Activated naive CD4-positive, alpha-beta T cell treated with Interleukin-2 at 50 U/mL for 16 hours (primary cell): ENCODE measurements at places on chromosomes 5 and 9.
A peak's percentile ranks its signal among the peaks of the same experiment; 100 is the strongest.

- DNase-seq: no peak
These were observed 523 bp downstream of the EPB41L4B start for GRCh38 chr9:109320331-109320741.

GRCh38 chr9:12461763-12462460 is 231.3 kb upstream of the TYRP1 start:
- no peak for DNase-seq

GRCh38 chr9:106602344-106602743 is 260.6 kb upstream of the ZNF462 start:
- DNase-seq: no peak

GRCh38 chr5:170223906-170224305 is 8.9 kb upstream of the C5orf58 start:
- no peak for DNase-seq

- no peak for DNase-seq
These were observed 125.8 kb upstream of the SLIT3 start for GRCh38 chr5:169426784-169427183.

GRCh38 chr9:7828334-7828733 is 28.8 kb upstream of the DMAC1 start:
- no peak for DNase-seq

GRCh38 chr9:108859459-108860114 is 2.5 kb upstream of the ACTL7A start:
- DNase-seq: no peak

DNA sequence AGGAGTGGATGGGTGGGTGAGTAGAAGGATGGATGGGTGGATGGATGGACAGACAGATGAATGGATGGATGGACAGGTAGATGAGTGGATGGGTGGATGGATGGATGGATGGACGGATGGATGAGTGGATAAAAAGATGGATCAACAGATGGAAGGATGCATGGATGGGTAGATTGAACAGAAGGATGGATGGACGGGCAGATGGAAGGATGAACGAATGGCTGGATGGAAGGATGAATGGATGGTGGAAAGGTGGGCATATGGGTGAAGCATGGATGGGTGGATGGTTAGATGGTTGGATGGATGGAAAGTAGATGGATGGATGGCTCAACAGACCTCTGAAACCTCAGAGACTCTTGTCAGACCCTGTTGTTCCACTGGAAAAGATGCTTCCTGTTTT is 10.1 kb downstream of the FLT4 start:
- no peak for DNase-seq

- DNase-seq: no peak
These were observed 35.8 kb downstream of the MTREX start for GRCh38 chr5:55343609-55344008.

GRCh38 chr5:72988769-72989168 is 32.9 kb downstream of the FCHO2 start:
- DNase-seq: no peak

DNA sequence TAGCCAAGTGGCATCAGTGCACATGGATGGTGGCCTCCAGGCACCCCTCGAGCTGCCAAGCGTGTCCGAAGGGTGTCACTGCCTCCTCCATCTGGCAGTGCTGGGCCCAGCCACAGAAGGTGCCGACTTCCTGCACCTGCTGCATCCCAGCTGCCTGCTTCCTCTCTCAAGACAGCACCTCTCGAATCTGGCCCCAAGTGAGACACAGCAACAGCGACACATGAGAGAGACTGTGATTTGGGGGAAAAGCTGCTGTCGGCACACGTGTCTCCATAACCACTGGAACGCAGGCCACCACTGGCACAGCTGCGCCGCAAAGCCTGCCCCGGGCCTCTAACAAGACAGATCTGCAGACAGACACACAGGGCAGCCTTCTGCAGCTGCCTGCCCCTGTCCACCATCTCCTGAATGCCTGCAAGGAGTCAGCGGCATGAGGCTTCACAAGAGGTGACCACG is 8.8 kb downstream of the CLPTM1L start:
- DNase-seq: no peak

- peak; percentile 63 for DNase-seq
These were observed 13.2 kb downstream of the GZMK start for GRCh38 chr5:55037046-55037771.

- no peak for DNase-seq
These were observed 146.8 kb upstream of the FBXL7 start for GRCh38 chr5:15353086-15353645.

DNA sequence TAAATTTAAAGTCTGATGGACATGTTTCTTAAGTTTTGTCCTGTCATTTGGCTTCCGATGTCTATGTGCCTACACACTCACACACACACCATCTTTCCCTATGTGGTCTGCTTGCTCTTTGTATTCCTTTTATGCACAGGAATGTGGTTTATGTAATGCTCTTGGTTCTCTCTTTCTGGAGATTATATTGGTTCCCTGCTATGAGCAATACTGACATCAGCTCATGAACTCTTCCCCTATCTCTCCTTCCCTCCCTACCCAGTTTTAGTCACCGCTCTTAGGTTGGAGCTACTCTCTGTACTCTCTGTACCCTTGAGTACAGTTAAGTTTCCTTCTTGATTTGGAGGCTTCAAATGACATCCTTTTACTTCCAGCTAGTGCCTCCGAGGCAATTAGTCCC is 77.9 kb upstream of the MVB12B start:
- DNase-seq: no peak

- DNase-seq: no peak
These were observed 122.6 kb upstream of the KLF9 start for GRCh38 chr9:70537084-70537483.

GRCh38 chr5:5158472-5158895 is 18.4 kb downstream of the ADAMTS16 start:
- no peak for DNase-seq

- DNase-seq: no peak
These were observed 18.6 kb upstream of the NDUFS4 start for GRCh38 chr5:53541859-53542258.

- no peak for DNase-seq
These were observed 9.7 kb downstream of the SEMA6A start for GRCh38 chr5:116564756-116565490.

- DNase-seq: no peak
These were observed 270.7 kb upstream of the MSX2 start for GRCh38 chr5:174453690-174454089.

GRCh38 chr9:137918331-137919094 is 40.9 kb downstream of the CACNA1B start:
- DNase-seq: no peak

DNA sequence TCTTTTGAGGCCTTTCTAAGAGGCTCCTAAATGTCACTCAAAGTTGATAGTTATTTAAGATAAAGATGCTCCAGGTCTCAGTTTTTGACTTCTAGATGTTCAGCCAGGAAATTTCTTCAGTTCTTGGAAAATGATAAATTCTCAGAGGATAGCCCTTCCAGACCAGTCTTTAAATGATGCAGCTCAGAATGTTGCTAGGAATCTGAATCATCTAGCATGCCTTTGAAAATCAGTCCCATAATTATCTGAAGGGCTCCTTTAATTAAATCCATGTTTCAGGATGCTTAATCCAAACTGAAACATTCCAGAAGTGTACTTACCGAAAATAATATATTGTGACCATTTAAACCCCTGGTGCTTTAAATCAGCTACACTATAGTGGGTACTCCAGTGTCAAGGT is 107.5 kb upstream of the FBN2 start:
- no peak for DNase-seq

DNA sequence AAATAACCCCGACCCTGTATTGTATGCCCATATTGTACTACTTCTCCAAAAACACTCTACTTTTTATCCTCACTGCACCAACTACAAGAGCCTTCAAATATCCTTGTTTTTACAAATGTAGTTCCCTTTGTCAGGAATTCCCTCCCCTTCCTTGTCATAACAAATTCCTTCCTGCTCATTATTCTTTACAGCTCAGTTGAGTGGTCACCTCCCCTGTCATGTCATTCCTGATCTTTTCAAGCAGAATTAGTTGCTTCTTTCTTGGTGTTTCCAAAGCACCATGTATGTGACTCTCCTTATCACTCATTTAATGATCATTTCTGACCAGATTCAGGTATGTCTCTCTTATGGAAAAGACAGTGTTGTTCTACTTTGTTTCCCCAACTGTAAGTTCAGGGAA is 194.2 kb upstream of the SMC2 start:
- no peak for DNase-seq

GRCh38 chr9:127083138-127083980 is 39.1 kb downstream of the ANGPTL2 start:
- DNase-seq: no peak

GRCh38 chr9:122107291-122107805 is 14.2 kb upstream of the TTLL11 start:
- DNase-seq: no peak
